ENCODE measurements at places on chromosomes 6 and 20.

DNA sequence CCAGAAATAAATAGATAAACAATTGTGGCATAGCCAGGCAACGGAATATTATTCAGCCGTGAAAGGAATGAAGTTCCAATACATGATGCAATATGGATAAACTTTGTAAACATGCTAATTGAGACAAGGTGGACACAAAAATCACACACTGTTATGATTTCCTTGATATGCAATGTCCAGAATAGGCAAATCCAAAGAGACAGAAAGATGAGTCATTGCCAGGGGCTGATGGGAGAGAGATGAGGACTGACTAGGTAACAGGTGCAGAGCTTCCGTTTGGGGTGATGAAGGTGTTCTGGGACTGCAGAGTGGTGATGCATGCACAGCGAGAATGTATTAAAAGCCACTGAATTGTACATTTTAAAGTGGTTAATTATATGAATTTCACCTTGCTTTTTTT, 31.1 kb upstream of the SPO11 start:
- no peak for DNase-seq

DNA sequence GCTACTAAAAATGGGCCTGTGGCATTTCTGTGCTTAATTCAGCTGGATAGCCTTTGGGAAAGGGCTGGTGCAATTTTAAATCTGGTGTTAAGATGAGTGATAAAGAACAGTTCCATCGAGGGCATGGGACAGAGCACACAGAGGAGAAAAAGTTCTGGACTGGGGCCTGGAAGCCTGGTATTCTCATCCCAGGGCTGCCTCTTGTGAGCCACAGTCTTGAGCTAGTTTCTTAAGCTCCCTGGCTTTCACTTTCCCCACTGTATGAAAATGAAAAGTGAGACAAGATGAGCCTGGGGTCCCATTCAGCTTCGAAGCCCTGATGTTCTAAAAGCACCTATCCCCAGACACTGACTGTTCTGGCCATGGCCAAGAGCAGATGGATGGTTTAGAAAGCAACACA, 14.3 kb upstream of the LAMA4 start:
- no peak for DNase-seq

DNA sequence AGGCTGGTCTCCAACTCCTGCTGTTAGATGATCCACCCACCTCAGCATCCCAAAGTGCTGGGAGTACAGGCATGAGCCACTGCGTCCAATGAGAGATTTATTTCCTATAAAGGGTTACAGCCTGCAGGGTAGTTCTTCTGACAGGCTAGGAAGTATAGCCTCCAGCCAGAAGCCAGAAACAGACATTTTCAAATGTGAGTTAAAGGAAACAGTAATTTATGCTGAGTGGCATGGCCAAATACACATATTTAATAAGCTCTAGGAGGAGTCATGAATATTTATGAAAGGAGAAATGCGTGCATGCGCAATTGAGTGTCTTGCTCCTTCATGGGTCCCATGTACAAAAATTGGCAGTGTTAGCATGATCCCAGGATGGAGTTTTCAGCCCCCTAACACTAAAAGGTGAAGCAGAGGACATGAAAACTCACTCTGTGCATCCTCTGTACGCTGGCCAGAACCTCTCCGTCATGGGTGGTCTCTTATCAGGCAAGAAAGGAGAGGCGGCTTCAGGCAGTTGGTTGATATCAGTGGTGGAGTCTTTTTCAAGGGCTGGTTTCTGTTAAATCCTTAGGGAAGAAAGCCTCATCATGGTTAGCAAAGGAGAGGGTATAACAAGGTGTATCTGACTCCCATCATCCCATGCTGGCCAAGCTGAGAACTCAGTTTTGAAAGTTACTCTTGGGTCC, 21.3 kb upstream of the PDCD2 start:
- DNase-seq, result no peak

GRCh38 chr6:119147101-119148053, 68.9 kb upstream of the FAM184A start:
- DNase-seq, result no peak

- no peak for DNase-seq
Observed at GRCh38 chr6:139019722-139020121, 8.8 kb upstream of the ABRACL start.

- DNase-seq, result no peak
Observed at GRCh38 chr6:86859513-86859912, 77.8 kb upstream of the HTR1E start.

- DNase-seq, result no peak
Observed at GRCh38 chr6:123226398-123226797, 230.4 kb downstream of the CLVS2 start.

DNA sequence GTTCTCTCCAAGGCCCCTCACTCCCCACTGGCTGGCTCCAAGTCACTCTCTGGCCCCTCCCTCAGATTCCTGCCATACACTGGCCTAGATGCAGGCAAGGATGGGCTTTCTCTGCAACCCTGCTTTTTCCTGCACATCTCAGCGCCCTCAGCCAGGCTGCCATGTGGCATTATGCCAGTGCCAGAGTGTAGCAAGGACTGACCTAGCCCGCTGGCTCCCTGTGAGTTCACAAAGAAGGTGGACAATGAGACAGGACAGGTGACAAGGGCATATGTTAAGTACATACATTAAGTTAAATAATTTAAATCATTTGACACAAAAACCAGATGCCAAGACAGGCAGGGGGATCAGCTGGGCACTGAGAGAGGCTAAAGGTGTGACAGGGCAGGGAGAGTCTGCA, 394.6 kb downstream of the ZFAND3 start:
- no peak for DNase-seq

Measured in activated effector memory CD4-positive, alpha-beta T cell treated with Interleukin-2 at 50 U/mL for 16 hours (primary cell).